NCI-H526 treated with DMSO at 0.1 percent for 48 hours (cell line): ENCODE measurements at places on chromosomes 12 and 14.

DNA sequence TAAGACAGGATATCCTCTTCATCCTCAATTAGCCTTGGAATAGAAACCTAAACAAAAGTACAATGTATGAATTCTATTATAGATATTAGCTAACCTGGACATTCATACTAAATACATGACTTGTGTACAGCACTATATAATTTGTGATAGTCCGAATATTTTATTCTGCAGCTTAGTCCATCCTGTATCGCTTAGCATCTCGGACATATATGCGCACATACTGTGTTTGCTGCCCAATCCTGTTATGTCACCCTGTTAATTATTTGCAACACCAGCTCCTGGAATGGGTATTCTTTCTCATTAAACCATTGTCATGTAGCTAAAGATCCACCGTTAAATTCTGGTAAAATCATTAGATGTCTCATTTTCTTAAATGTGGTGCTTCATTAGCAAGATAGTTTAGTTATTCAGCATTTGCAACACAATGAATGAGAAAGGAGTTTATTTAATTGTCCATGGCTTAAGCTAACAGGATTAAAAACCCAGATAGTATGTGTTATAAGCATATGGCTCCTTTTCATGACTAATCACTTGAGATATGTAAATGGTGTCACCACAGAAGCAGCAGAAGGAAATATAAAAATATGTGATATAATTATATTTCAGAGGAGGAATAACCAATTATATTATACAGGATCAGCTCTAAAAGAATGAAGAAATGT is 156.0 kb upstream of the ARHGAP5 start:
- DNase-seq, result no peak

- DNase-seq, result no peak
Observed at GRCh38 chr14:101126731-101127130, 223.2 kb upstream of the RTL1 start.

GRCh38 chr14:99681101-99681831 is 2.8 kb upstream of the CYP46A1 start:
- DNase-seq, result no peak

DNA sequence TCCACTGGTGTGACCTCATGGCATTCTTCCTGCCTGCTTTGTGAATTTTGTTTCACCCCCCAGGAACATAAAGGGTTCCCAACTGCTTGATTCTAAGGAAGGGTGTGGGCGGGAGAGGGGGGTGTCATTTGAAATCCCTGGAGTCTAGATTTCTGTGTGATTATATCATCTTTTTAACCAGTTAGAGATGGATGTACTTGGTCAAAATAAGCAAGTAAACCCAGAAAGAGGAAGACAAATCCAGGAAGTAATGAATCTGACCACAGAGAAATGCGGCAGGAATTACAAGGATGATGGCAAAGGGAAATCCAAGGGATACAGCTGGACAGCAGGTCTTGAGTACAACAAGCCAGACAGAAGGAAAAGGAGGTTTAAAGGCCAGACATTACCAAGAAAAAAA is 38.9 kb downstream of the DMAC2L start:
- no peak for DNase-seq

- DNase-seq, result no peak
Observed at GRCh38 chr12:94147991-94148738, at the start of gene PLXNC1. Gene PLXNC1, plus strand, starts transcription at chr12:94148577. Its CDS starts 395 bp downstream, at chr12:94148972.
